Stimulated activated CD4-positive, alpha-beta T cell treated with anti-CD3 and anti-CD28 coated beads, Interleukin-15, amount 100 ng/mL, for 1 hour (primary cell): ENCODE measurements at places on chromosomes 5 and 9.

DNA sequence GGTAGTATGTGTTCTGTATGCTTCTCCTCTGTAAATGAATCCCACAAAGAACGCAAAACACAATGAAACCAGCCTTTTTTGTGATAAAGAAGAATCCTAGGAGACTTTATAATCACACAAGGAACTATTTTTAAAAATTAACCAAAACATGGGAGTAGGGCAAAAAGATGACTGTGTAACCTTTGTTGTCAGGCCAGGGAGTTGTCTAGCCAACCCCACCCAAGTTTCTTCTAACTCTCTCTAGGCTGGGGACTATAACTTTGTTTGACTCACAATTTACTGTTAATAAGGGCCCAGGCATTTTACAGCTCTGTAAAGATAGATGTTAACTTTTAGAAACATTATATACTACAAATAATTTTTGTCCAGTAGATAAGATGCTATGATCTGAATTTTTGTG is 176.1 kb downstream of the ADAMTS12 start:
- no peak for DNase-seq

- DNase-seq, result no peak
These were observed 7.7 kb upstream of the SRFBP1 start for GRCh38 chr5:121954086-121954485.

- DNase-seq, result no peak
These were observed 16.3 kb downstream of the ARHGEF28 start for GRCh38 chr5:73642344-73642743.

GRCh38 chr9:36204906-36205547 is 14.3 kb downstream of the CLTA start:
- DNase-seq, result no peak

DNA sequence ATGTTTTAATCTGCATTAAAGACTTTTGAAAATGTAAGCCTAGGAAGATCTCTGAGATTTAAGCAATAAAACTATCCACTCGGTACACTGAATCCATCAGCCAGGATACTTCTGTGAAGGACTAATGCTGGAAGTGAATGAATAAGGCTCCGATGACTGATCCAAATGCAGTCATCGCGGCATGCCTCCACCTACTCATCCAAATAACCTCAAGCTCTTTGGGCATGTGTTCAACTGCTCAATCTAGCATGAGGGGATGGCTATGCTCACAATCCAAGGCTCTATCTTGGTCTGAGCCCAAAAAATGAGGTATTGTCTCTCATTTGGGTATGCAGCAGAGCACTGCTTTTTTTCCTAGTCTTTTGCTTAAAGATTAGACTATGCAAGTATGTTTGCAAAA is 19.2 kb downstream of the MARCHF3 start:
- no peak for DNase-seq
